ENCODE measurements at places on chromosomes 11 and 22.

DNA sequence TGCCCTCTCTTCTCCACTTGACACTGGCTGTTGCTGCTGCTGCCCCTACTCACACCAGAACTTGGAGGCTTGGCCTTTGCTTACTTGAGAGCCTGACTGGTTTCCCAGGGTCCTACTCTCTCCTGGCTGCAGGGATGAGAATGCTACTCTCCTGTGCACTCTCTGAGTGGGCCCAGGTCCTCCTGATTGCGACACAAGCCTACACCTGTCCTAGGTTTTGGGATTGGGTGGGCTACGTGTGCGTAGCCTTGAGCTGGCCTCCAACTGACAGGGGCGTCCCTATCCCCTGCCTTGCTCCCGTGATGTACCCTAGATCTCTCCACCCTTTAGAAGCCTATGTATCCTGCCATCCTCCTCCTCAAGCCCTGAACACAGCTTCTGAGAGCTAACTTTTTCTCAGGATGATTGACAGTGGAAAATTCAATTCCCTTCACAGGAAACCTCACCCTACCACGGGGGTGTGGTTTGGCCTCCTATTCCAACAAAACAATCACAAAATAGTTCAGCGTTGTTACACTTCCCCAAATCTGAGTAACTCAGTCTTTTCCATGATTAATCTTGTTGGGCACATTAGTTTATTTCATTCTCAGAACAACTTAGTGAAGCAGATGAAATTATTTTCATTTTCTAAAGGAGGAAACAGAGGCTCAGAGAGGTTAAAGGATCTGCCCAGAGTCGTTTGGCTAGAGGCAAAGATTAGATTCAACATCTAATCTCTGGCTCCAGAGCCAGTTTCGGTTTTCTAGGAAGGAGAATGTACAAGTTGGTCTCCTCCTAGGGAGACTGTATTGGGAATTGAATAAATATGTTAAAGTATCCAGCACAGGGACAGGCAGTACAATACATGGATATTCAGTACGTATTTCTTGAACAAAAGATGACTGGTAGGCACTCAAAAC is 17.6 kb upstream of the AMOTL1 start:
- DNase-seq, result no peak

- no peak for DNase-seq
Measured at GRCh38 chr11:74839971-74840370, 91.3 kb downstream of the RNF169 start.

- DNase-seq, result no peak
Measured at GRCh38 chr11:32786811-32787210, 7.7 kb downstream of the CCDC73 start.

DNA sequence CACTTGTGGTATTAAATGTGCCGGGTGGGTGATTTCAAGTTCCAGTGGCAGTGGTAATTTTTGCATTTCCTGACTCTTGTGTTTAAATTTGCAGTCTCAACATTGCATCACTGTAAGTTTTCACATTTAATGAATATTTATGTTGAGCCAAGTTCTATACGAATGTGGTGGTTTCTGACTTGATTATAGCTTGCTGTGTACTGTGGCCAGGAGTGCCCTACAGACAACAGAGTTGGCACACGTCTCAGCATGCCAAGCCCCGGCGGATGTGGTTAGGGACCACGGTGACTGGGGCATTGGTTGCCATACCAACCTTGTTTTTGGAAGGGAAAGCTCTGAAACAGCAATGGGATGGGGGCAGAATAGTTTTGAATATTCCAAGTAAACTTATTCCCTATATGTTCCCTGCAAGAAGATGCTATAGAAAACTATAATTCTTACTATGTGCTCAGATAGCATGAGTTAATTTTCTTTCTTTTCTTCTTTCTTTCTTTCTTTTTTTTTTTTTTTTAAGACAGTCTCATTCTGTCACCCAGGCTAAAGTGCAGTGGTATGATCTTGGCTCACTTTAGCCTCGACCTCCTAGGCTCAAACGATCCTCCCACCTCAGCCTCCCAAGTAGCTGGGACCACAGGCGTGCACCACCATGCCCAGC is 16.0 kb downstream of the ZNRF3 start:
- DNase-seq, result no peak

- DNase-seq, result no peak
Measured at GRCh38 chr11:126636911-126637794, 281.7 kb downstream of the ST3GAL4 start.

- no peak for DNase-seq
Measured at GRCh38 chr11:44519989-44520737, 45.3 kb upstream of the CD82 start.

- DNase-seq, result no peak
Measured at GRCh38 chr22:42300259-42301076, 30.0 kb upstream of the TCF20 start.

DNA sequence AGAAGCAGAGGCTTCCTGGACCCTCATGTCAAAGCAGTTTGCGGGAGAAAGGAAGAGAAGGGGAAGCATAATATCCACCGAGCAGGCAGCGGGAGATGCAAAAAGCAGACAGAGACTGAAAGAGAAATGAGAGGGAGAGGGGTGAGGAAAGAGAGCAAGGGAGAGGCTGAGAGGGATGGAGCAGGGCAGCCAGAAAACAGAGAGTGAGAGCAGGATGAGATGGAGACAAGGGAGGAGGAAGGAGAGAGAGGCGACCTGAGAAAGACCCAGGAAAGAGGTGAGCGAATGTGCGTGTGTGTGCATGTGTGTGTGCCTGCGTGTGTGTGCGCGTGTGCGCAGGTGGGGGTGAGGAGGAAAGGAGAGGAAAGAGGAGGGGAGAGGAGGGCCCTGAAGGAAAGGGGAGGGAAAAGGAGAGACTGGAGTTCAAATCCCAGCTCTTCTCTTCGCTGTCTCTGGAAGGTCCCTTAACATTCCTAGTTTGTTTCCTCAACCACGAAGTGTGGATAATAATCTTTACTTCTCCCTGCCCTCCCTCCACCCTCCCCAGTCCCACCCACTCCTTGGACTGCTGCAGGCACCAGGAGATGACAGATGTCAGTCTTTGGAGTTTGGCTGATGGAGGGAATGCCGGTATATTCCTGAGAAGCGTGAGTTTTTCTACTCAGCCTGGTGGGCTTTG is 67.9 kb downstream of the ISX start:
- no peak for DNase-seq

DNA sequence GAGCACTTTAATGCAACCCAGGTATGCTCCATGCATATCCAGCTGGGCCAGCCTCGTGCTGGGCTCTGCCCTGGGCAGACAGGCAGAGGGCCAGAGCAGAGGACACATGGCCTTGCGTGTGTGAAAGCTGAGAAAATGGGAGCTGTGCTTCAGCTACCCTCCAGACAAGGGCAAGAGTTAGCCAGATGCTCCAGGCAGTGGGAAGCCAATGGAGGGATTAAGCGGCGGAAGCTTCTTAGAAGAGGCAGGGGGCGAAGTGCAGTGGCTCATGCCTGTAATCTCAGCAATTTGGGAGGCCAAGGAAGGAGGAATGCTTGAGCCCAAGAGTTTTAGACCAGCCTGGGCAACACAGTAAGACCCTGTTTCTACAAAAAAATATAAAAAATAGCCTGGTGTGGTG is 9.8 kb upstream of the ARHGEF17 start:
- DNase-seq, result no peak

DNA sequence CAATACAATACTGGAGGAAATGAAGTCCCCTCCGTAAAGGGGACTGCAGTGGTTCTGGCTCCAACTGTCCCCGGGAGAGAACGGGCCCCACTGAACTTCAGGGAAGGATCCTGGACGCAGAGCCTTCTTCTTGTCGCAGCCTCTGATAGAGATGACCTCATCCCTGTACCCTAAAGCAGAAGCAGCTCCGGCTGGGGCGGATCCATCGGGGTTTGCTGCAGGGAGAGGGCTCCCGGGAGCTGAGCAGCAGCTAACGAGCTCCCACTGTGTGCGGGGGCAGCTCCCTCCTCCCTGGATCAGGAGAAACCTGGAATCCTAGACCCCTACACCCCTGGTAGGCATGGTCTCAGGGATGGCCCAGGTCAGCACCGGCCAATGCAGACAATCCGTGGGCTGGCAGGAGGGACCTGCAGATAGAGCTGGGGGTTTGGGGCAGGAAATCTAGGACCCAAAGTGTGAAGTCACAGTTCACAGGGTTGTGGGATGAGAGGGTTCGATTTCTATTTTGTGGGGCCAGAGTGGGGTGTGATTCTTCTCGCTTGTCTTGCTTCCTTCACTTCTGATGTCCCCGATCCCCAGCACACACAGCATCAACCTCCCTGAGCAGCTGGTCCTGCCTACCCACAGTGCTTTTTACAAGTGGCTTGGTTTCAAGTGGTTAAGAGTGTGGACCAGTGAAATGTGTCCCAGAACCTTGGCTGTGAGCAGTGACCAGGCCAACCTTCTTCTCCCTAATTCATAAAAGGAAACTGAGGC is 12.9 kb downstream of the KIAA0930 start:
- no peak for DNase-seq

DNA sequence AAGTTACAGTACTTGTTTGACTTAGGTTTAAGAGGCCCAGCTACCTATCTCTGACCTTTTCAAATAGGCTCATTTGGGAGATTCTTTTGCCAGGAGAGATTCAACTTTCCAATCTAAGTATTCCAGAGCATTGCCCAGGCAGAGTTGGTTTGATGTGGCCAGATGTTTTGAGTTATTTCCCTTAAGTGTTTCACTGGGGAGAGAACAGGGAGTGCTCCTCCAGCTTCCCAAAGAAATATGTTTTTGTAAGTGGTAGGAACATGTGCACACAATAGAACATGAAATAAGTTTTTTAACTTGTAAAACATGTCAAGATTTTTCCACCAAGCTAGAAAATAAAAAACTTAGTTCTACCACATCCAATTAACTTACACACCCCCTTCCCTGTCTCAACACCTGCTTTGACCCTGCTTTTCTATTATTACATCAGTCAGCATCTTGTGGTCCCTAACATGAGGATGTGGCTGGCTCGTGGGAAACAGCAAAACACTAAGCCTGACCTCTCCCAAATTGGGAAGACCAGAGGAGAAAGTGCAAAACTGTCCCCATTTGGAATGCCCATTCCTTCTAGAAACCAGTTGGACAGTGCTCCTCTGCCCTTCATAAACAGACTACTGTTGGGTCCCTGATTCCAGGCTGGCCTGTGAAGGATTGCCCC is 70.4 kb upstream of the RASSF10 start:
- DNase-seq, result no peak

DNA sequence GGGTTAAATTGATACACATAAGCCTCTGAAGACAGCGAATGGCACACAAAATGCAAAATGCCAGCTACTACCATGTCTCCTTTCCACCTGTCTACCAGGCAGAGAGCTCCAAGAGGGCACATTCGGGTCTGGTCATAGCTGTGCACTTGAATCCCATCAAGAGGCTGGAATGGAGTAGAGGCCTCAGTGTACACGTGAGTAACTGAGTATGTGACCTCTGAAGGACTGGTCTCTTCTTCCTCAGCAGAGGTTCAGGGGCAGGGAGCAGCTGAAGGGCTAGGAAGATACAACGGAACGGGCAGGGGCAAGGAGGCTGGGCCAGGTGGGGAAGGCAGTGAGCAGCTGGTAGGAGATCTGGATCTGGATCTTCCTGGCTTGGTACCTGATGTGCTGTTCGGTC is 56.3 kb upstream of the PHOX2A start:
- no peak for DNase-seq

DNA sequence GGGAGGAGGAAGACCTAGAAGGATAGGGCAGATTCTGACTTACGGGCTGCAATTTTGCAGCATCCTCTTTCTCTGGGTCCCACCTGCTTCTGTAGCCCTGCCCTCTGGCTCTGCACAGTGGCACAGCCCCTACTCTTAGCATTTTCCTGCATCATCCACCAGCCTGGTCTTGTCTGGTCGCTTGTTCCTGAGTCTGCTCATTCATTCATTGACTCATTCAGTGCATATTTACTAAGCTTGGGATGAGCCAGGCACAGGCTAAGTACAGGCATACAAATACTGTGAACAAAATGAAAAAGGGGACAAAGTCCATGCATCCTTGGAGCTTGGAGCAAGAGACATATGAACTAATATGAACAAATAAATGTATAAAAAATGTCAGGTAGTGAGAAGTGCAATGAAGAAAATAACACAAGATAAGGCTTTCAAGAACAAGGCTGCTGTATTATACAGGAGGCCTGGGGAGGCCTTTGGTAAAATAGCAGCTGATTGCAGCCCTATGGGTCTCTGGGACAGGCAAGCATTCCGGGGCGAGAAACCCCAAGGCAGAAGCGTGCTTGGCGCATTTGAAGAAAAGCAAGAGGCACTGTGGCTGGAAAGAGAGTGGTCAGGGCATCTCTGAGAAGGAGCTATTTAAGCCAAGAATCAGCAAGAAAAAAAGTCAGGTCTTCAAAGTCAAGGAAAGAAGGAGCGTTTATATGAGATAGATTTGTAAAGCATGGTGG is 108.0 kb upstream of the ALX4 start:
- no peak for DNase-seq

GRCh38 chr11:82229341-82229740 is 504.3 kb downstream of the FAM181B start:
- no peak for DNase-seq

- no peak for DNase-seq
Measured at GRCh38 chr11:67437082-67437808, at the start of gene PTPRCAP. TSS of gene PTPRCAP (minus strand) at chr11:67437682. CDS start at chr11:67437619, 63 bp downstream.

DNA sequence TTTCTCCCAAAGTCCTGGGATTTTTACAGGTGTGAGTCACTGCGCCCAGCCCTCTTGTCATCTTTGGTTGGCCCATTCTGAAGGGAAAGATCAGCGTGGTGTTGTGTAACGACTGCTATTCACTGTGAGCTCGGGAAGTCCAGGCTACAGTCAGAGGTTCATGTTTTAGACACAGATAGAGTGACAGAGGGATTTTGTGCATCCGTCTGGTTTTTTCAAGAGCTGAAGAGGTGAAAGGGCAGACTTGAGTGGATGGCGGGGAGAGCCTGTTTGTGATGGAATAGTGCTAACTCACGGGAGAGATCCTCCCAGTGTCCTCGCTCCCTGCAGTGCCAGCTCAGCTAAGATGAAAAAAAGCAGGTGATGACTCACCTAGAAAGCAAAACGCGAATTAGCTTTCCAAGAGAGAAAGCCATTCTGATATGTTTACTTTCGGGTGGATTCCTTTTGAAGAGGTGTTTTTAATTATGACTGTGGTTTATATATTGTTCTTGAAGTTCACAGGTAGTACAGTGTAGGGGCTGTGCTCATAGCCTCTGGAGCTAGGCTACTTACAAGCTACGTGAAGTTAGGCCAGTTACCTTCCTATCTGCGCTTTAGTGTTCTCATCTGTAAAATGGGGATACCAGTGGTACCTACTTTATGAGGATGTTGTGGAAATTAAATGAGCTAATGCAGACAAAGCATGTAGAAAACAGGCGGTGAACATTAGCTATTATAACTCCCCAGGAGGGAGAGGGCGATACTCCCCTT is 67.2 kb downstream of the C11orf91 start:
- DNase-seq, result no peak

DNA sequence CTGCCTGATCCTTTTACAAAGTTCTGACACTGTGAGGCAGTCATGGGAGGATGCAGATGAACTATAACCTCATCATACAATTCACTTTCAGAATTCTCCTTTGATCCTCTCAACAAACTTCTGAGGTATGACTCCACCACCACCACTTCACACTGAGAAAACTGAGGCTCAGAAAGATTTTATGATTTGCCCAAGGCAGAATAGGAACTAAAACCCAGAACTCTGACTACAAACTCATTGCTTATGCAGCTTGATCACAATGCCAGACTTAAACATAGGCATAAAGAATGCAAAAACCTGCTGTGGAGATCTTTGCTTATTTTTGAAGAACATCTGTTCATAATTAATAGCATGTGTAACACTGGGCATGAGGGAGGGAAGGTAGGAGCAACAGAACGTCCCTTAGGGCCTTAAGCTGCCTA is 20.4 kb downstream of the FAM168A start:
- no peak for DNase-seq
